ENCODE measurements at places on chromosomes 11 and 22. TPM values are rescaled to one million over a fixed set of nuclear protein-coding genes. Genes with fewer than 3 reads are reported as not detected.

- DNase-seq: peak; percentile 82
Observed at GRCh38 chr11:126113515-126113957, 50.9 kb upstream of the CDON start.

DNA sequence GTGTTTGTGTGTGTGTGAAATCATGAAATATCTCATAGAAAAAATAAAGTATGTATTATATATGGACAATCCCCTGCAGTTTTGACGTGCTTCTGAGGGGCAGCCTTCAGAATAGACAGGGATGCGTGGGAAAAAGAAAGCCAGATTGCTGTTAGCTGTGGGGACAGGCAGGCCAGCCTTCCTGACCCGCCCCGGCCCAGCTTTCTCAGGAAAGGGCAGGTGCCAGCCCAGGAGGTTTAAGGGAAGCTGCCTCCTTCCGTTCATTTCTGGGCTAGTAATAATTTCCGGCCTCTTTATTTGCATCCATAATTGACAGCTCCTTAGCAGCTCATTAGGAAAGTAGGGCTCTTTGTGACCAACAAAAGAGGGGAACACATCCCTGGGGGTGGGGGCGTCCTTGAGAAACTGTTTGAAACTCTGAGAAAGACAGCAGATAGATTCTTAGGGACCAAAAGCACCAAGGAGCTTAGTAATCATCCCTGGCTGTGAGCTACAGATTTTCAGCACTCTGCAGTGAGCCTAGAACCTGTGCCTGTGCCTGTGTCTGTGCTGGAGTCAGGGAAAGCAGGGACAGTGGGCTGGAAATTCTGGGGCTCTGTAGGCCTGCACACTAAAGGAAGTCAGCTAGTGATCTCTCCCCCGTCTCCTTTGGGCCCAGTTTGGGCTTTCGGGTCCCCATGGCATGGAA lies 632.9 kb upstream of the CADM1 start:
- DNase-seq: no peak

DNA sequence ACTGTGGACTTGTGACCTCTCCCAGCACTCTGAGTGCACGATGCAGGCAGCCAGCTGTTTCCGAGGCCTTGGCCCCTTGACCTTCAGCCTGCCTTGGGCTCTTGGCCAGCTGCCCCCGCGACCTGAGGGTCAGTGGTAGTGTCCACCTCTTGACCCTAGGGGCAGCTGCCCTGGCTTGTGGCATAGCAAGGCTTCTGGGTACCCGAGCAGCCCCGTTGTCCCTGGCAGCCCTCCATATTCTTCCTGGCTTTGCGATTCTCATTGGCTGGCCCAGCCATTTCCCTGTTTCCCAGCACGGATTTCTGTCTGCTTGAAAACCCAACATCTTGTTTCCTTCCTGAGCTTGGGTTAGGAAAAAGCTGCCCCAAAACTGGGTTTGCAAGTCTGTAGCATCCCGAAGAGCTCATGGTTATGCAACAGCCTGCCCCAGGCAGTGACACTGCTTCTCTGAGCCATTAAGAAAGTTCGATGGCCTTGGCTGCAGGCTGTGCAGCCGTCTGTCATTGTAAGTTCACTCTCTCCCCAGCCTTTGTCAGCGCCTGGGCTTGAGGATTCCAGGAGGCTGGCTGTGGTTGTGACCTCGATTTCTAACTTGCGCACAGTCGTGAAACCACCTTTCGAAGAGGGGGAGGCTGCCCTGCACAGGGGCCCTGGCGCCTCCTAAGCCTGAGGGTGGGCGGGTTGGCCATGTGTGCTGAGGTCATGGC lies 48.8 kb downstream of the FBLN1 start:
- no peak for DNase-seq

PTPMT1 gene
- 83.2 TPM for total RNA-seq

GRCh38 chr22:34198976-34199375 lies 278.7 kb upstream of the LARGE1 start:
- DNase-seq: no peak

- no peak for DNase-seq
Observed at GRCh38 chr22:29458551-29458950, 20.2 kb downstream of the RFPL1 start.

GRCh38 chr11:113372309-113372708 lies 15.3 kb upstream of the ANKK1 start:
- no peak for DNase-seq

TOM1 gene
- 31.8 TPM for total RNA-seq

DGAT2 gene
- total RNA-seq: 2.1 TPM

DNA sequence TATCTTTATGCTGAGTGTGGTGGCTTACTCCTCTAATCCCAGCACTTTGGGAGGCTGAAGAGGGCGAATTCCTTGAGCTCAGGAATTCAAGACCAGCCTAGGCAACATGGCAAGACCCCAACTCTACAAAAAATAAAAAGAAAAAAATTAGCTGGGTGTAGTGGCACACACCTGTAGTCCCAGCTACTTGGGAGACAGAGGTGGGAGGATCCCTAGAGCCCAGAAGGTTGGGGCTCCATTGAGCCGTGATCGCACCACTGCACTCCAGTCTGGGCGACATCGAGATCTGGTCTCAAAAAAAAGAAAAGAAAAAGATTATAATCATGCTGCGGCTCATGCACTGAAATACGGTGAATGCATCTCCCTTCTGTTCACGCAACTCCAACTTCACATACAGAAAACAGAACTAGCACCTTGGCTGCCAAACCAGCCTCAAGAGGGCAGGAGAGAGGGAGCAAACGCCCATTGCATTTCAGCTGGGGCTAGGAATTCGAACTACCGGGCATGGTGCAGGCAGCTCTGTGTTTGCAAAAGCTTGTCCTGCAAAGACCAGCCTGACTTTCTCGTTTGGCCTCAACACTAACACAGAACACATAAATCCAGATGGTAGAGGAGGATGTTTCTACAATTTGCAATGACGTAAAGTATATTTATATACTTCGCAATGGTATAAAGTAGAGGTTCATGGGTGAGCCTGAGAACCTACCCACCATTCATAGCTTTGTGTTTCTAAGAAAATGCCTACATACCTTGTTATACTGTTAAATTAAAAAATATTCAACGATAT lies 6.3 kb upstream of the SYNGR1 start:
- DNase-seq: peak; percentile 72

DNA sequence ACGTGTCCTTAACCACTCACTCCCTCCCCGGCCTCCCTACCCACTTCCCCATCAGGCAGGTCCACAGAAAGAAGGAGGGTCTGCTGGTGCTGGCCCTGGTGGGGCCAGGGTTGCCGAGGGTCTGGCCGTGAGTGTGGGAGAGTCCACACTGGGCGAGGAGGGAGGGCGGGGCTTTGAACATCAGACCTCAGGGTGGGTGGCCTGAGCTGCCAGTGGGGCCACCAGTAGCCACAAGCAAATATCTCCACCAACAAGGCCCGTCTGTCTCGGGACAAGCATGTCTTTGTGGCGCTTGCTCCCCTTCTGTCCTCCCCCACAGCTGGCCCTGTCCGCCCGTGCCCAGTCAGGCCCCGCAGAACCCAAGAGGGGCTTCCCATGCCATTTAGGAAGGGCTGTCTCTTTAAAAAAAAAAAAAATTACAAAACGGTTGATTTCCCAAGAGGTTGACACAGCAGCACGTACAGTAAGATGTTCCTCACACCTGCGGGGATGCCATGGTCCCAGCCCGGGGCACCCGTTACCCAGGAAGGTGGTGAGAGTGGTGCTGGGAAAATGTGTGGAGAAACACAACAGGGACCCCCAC lies 17.7 kb upstream of the TALDO1 start:
- DNase-seq: no peak

PYGM gene
- total RNA-seq: 0.23 TPM

- no peak for DNase-seq
Observed at GRCh38 chr11:55367674-55368073, at the start of gene OR4A15. OR4A15 (plus strand) TSS chr11:55367974; CDS start chr11:55367974, 0 bp downstream.

GRCh38 chr11:119041821-119042514 lies 11.3 kb upstream of the SLC37A4 start:
- no peak for DNase-seq

GRCh38 chr11:92226331-92227229 lies 2.0 kb downstream of the FAT3 start:
- DNase-seq: no peak

DNA sequence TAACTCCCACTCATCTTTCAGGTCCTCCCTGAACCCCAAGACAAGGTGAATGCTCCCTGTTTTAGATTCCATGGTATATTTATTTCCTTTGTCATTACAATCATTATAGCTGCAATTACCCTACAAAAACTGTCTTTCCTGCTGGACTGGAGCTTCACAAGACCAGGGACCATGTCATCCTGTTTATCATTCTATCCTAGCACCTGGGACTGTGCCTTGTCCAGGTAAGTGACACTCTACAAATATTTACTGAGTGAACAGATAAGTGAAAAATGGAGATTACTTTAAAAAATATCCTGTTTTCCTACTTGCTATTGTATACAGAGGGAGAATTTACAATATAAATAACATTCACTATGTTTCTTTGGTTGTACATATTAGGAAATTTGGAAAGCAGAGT lies 22.5 kb upstream of the ELF5 start:
- no peak for DNase-seq

GRCh38 chr22:26547837-26548236 lies 35.6 kb upstream of the TFIP11 start:
- DNase-seq: no peak

DNA sequence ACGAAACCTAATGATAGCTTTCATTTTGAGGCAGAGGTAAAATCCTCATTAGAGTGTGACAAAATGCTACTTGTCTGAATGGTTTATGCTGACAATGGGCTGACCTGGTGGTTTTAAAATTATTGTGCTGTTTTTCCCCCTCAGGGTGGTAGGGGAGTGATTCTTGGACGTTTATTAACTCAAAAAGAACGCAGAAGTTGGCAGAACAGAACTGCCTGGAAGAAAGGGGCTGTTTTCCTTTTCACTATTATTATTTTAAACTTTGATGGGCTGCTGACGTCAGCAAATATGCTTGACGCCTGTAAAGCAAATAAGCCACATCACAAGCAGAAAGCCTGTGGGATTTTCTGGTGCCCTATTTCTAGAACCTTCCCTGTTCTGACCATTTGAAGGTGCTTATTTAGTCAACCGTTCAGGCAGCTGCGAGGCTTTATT lies 4.0 kb downstream of the RASSF10 start:
- no peak for DNase-seq

DNA sequence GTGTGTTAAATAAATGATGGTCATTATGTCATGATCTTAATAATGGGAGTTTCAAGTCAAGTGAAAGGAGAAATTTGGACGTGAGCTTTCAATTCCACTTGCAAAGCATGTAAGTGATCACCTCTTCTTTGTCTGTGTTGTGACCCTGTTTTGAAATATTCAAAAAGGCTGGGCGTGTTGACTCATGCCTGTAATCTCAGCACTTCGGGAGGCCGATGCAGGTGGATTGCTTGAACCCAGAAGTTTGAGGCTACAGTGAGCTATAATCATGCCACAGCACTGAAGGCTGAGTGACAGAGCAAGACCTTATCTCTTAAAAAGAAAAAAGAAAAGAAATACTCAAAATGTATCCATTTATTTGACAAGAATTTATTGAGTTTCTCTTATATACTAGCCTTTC lies 32.9 kb upstream of the EED start:
- no peak for DNase-seq

- DNase-seq: peak; percentile 37
Observed at GRCh38 chr22:29503811-29504372, 23.9 kb downstream of the NEFH start.

YWHAH gene
- total RNA-seq: 145 TPM

DNA sequence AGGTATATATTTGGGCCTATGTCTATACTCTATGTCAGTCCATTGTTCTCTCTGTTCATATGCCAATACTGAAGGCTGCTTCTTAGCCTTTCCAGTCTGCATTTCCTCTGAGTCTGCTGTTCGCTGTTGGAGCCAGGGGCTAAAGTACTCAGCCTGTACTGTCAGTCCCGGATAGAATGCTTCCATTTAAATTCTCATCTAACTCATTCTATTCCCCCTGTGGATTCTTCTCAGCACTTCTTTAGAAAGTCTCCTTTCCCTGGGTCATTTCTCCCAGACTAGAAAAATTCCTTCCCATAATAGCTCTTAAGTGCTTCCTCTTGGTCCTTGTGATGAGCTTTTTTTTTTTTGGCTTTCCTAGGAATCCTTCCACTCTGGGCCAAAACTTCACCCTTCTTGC lies 293.1 kb downstream of the KIRREL3 start:
- DNase-seq: no peak

GRCh38 chr11:13143486-13144297 lies 133.9 kb upstream of the BMAL1 start:
- DNase-seq: no peak

- DNase-seq: no peak
Observed at GRCh38 chr11:75534259-75535069, 8.7 kb upstream of the GDPD5 start.

- no peak for DNase-seq
Observed at GRCh38 chr11:33670250-33671011, 30.2 kb downstream of the C11orf91 start.

WT1 gene
- not detected for total RNA-seq

DNA sequence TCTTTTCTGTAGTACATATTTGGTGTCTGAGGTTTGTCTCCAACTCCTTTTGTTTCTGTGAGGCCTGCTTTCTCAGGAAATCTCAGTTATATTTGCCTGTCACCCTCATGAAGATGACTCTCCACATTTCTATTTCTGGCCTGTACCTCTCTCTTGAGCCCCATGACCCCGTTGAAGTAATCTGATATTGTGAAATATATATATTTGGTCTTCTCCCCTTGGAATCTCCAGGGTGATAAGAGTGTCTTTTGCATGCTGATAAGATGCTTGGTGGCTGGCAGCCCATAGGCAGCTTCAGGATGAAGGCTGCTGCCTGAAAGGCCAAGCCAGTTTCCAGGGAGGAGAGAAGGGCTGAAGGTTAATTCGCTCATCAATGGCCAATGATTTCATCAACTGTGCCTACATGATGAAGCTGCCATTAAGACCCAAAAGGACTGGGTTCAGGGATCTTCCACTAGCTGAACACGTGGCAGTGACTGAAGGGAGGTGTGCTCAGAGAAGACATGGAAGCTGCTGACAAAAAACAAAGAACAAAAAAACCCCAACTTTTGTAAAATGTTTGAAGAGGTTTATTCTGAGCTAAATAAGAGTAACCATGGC lies 67.4 kb downstream of the MICAL2 start:
- no peak for DNase-seq

DNA sequence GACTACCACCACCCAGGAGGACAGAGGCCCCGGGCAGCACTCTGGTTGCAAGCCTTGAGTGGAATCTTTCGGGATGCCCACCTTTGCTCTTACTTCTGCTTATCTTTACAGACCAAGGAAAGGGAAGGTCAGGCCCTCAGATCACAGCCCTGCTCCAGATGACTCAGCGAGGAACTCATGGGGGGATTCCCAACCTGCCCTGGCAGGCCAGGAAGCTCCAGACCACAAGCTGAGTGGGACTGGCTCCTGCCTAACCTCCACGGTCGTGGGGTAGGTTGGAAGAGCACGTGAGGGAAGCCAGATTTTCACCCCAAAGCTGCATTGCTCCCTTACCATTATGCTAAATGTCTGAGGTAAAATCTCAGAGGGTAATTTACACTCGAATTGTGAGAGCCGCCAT lies 11.8 kb downstream of the TBC1D10A start:
- DNase-seq: peak; percentile 60

DNA sequence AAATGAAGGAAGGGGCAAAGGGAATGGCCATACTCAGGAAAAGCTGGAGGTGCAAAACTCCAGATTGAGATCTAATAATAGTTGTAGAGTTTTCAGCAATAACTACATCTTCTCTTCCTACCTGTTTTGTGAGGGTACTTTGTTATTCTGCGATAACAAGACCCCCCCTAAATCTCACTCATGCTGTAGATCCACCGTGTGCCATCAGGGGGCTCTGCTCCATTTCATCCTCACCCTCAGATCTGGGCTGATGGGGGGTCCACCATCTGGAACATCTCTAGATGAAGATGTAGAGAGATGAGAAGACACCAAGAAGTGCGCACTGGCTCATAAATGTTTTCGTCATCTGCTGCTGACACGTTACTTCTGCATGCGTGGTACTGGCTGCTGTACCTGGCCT lies 135.9 kb upstream of the KIRREL3 start:
- DNase-seq: no peak

GRCh38 chr22:23675502-23676415 lies 15.1 kb upstream of the RGL4 start:
- no peak for DNase-seq

Data from dermis blood vessel endothelial cell (primary cell).